Stimulated activated CD8-positive, alpha-beta memory T cell treated with anti-CD3 and anti-CD28 coated beads, Interleukin-7, amount 100 ng/mL, for 4 hours (primary cell): ENCODE measurements at places on chromosomes 12 and 14.

- DNase-seq: no peak
Observed at GRCh38 chr14:43479596-43480195, 1027.4 kb downstream of the FSCB start.

GRCh38 chr12:46372544-46373300 is at the start of gene SLC38A2:
SLC38A2 (minus strand) TSS chr12:46372773; CDS start chr12:46371293, 1,480 bp downstream.
- peak; percentile 97 for DNase-seq

GRCh38 chr12:104180374-104180773 is 35.2 kb upstream of the TXNRD1 start:
- DNase-seq: no peak

GRCh38 chr12:10807186-10807585 is at the start of gene TAS2R8:
TAS2R8 (minus strand) TSS chr12:10807286; CDS start chr12:10806980, 306 bp downstream.
- no peak for DNase-seq

DNA sequence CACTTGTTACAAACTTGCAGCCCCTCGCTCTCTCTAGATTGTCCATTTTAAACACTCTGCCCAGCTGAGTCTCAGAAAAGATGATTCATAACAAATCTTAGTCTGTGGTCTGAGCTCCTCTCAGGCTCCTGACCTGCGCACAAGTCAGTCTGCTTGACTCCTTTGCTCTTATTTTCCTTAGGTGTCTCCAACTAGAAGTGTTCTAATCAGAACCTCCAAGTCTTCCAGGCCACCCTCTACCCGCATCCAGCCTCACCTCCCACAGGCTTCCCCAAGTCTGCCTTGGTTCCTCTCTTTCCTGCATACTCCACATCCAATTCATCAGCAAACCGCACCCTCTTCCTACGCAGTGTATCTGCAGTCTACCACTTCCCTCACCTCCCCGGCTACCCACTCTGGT is 42.4 kb upstream of the BDKRB2 start:
- no peak for DNase-seq

DNA sequence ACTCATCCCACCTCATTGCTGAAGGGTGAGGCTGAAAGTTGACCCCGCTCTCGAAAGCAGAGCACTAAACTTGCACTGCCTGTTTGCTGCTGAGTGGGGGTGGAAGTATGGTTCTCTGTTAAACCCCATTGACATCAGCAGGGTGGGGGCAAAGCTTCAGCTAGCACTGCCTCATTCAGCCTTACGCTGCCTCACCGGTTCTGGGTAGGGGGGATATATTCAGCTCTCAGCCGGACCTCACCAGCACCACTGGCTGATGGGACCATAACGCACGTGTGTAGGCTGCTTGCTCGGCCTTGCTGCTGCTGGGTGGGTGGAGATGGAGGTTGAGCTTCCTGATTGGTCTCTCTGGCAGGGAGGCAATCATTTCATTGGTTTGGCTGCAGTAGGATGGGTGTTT is 265.7 kb upstream of the RTL1 start:
- no peak for DNase-seq

DNA sequence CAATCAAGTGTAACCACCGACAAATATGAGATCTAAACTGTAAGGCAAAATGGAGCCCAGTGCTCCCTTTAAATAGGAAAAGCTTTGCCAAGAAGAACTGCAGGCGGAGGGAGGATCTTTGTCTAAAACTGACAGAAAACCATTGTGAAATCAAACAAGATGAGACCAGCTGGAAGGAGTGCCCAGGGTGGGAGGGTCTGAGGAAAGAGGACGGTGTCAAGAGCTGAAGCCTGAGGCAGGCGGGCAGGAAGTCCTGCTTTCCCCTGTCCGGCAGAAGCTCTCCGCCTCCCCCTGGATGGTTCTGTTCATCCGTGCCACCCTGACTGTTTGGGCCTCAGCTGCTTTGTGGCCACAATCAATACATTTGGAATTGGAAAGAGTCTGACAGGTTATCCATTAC is 37.5 kb downstream of the CDC42BPB start:
- DNase-seq: no peak

GRCh38 chr12:92208613-92209121 is 63.0 kb upstream of the BTG1 start:
- no peak for DNase-seq

- no peak for DNase-seq
Observed at GRCh38 chr14:79836577-79836976, 374.7 kb downstream of the DIO2 start.

GRCh38 chr14:22519877-22520685 is 68.9 kb downstream of the DAD1 start:
- DNase-seq: no peak

DNA sequence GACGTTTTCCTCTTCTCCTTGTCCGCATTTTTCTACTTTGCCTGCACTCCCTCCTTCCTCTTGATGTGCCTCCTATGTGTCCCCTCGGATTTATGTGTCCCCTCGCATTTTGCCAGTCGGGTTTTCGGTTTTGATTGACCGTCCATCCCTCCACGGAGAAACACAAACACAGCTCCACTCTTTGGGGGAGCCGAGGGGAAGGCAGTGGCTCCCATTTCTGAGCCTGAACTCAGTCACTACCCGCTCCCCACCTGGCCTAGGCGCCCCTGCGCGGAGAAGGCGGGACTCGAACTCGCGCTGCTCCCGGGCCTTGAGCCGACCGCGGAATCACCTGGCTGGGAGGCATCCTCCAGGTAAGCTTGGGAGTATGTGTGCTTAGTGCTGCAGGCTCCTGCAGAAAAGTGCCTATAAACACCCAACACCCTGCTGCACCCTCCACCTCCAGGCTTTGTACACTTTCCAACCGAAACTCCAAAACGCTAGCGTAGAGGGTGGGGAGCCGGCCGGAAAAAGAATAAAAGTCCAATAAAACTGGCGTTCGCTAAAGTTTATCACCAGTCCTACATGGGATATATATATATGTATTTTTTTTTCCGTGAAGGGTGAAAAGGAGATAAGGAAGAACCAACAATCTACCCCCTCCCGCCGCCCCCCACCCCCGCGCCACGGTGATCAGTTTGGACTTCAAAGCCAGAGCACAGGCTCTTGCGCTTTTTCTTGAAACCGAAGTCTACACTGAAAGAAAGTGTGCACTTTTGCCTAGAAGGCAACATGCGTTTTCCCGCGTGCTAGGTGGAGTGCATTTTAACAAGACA is 3.3 kb upstream of the CCND2 start:
- peak; percentile 31 for DNase-seq

- no peak for DNase-seq
Observed at GRCh38 chr14:21001218-21001617, 2.1 kb downstream of the SLC39A2 start.

DNA sequence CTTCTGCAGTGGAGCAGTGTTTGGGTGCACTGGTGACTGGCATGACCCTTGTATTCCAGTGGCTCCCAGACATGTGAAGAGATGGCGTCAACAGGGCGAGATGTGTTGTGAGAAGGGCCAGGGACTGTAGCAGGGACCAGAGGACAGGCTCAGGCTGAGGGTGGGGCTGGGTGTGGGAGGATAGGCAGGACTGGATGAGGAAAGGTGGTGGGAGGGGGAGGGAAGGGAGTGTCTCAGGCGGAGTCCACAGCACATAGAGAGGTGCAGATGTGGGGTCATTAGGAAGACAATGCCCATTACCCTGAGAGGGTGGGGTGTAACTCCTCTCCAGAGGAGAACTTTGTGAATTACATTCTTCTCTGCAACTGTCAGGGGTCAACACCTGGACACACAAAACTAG is 78.5 kb downstream of the DICER1 start:
- no peak for DNase-seq

- no peak for DNase-seq
Observed at GRCh38 chr12:1644534-1645438, 15.8 kb downstream of the WNT5B start.

- DNase-seq: no peak
Observed at GRCh38 chr14:30500222-30500621, 58.7 kb upstream of the G2E3 start.

DNA sequence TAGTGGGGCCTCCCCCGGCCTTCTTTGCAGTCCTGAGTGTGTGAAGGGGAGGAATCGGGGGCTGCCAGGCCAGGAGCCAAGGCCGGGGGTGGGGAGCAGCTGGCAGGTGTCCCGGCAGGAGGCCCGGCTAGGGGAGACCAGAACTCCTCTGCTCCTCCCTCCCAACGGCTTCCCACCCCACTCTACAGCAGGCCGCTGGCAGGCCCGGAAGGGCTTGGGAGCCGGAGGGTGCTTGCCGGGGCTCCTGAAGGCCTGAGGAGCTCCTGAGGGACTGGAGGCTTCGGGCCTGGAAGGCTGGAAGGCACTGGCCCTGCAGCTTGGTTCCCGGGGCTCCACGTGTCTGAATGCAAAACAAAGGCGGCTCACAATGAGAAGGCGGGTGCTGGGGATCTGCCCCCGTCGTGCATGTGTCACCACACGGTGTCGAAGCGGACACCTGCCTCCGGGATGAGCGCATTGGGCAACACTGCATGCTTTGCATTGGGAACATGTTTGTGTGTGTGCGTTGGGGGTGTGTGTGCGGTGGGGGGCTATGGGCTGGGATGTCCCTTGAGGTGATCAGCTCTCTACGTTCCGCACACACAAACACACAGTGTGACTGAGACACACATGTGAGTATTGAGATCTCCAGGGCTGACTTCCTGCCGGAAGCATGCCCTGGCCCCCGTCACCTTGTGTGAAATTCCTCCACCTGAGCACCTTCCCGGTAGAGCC is 30.9 kb upstream of the ANKRD9 start:
- DNase-seq: no peak

DNA sequence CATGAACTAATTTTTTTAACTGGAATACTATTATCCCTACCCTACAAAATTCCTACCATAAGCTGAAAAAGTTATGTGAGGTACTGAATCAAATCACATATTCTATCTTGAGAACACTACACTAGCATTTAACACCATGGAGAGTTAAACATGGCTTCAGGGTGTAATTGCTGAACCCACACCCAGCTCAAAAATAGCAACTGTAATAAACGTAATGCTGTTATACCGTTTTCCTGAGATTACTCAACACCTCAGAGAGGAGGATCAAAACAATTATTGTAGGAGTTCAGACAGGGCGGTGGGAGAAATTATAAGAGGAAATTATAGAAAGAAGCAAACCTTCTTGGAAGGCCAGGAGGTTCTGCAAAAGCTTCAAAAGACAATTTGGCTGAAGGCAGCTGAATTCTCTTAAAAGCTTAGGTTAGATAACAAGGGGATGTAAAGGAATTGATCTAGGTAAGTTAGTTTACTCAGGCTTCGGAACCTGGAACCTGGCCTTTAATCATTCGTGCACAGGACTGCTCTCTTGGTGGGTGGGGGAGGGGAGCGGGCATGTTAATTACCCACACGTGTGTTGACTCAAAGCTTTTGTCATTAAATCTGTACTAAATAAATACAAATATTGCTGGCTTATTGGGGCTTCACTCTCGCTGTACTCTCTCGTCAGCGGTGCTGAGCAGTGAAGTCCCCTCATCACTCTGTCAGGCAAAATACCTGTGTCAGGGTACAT is 12.1 kb upstream of the IPO8 start:
- DNase-seq: no peak

DNA sequence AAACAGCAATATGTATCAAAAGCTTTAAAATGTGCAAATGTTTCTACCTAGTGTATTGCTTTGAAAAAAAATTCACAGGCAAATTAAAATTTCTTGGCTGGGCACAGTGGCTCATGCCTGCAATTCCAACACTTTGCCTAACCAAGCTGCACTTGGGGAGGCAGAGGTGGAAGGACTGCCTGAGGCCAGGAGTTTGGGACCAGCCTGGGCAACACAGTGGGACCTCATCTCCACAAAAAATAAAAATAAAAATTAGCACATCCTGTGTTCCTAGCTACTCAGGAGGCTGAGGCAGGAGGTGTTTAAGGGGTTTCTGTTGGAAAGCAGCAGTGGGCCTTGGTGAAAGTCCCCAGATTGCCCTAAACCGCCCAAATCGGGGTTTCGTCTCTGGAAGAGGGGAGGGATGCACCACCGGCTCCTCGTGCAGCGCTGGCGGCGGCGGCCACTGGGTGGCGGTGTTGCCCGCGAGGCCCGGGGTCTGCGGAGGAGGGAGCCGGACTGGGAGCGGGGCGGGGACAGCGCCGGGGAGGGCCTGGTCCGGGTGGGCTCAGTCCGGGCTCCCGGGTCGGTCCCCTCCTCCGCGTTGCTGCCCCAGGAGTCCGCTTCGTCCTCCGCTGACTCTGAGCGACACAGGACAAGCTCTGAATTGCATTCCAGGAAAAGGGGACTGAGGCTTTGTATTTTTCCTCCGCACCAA is 265.6 kb downstream of the AACS start:
- DNase-seq: peak; percentile 10

DNA sequence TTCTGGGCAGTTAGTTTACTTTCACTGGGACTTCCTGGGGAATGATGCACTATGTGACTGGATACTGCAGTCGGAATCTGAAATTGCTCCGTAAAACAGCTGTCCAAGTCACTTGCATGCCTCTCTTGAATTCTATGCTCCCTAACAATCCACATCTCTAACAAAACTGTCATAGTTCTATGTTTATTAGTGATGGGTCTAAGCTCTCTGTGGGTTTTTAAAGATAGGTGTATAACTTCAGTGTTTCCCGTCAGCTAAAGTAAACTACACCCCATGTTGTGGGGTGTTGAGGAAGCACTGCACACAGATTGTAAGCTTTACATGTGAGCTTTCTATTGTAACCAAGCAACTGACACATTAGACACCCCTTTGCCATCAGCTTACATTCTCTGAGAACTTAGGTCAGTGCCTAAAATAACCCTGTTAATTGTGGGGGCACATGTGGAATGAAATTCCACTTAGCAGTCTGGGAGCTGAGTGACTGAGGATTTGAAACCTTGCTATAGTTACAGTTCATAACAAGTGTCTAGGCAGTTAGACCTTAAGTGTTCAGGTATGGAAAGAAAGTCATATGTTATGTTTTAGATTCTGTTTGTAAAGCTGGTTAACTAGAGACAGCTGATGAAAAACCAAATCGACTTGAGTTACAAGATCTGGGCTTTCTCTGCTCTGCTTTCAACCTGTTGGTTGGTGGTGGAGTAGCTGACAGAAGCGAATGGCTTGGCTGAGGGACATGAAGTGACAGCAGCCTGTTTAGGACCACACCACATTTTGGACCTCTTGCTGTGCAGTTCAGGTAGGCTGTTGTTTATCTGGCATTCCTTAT is 165.7 kb downstream of the AKAP6 start:
- no peak for DNase-seq

- no peak for DNase-seq
Observed at GRCh38 chr12:1126091-1126490, 135.1 kb downstream of the ERC1 start.

GRCh38 chr12:117360551-117361346 is 677 bp downstream of the NOS1 start:
- no peak for DNase-seq

GRCh38 chr12:68789144-68789878 is 18.7 kb upstream of the MDM2 start:
- no peak for DNase-seq

- DNase-seq: no peak
Observed at GRCh38 chr14:73878436-73878835, 8.2 kb upstream of the ZNF410 start.

DNA sequence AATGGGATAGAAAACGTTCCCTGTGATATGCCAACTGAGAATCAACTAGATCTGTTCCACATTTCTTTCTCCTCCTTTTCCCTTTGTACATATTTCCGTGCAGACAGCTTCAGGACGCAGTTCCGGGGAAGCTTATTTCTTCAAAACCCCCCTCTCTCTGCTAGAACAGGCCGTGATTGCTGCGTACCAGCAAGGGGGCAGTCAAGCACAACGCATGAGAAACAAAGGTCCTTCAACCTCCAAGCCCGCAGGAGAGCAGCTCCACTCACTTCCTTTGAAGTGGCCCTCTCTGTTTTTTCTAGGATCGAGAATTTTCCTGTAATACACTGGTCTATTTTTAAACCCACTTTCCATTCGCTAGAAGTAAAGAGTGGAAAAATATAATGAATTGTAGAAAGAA is 80.8 kb downstream of the ZNF664 start:
- DNase-seq: no peak
